ENCODE measurements at places on chromosomes 2 and 18.

DNA sequence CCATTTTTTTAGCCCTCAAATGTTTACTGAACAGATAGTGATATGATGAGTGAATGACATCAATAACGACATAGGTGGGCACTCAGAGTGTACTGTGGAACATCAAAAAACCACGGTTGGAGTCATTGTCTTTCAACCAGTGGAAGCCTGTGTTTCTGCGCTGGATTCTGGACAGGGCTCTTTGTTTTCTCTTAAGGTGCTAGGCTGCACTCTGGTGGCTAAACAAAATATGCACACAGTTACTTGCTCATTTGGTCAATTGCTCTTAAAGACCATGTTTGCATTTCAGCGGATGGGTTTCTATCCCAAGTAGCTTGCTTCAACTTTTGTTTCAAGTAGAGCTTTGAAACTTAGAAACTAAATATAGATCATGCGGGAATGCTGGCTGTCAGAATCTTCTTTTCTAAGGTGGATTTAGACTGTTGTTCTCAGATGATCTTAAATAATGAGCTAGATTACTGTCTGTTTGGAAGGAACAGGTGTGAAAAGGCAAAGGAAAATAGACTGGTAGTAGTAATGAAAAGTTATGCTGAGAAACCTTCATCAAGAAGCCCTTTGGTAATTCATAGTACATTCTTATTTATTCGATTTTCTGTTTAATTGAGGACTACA is 48.5 kb upstream of the LYPD6B start:
- DNase-seq = no peak

DNA sequence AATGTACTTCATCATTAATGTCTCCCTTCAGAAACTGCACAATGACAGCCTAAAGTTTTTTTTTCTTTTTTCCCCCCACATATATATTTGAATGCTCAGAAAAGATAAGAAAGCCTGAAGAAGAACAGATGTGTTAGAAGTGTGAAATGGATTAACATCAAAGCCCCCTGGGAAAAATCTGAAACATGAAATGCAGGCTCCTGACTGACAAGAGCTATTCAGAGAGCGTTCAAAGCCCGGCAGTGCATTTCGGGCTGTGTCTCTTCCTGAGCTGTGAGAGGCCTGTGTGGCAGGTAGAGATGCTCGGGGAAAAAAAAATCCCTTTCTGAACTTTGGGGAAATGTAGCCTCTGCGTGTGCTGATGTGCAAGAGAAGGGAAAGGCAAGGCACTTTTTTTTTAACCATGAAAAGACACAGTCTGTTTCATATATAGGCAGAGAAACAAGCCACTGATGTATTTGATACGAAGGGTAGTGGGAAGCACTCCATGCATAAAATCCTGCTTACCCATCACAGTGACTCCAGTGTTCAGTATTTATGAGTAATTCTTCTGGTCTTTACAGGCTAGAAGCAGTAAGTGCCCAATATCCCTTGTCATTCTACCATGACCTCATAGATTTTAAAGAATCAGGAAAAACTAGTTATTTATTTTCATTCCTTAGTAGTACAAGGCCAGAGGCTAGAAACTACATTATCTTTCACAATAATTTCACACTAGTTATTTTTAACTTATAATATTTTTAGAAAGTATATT is 1574.2 kb upstream of the PIK3C3 start:
- DNase-seq = no peak

DNA sequence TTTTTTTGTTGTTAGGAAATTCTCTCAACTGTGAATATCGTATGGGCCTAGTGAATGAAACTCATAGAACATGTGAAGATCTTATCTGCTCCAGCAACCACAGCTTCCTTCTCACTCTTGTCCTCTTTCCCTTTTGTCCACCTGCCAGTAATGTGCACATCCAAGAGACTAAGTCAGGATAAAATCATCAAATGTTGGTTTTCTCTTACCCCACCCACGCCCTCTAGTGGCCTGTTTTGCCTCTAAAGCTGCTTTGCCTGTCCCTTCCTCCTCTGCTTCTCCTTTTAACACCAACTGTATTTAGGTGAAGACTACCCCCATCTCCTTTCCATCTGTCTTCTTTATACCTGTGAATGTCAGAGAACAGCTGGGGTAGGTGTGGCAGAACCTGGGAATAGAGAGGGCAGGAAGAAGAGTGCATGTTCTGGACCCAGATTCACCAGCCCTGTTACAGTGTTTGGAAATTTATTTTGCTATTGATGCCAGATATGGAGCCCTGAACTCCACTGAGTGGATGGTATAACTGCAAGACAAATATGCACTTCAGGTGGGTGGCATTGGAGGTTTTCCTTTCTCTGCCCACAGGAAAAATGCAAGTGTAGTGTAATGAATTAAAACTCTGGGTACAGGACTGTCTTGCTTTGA is 8.4 kb upstream of the MGAT5 start:
- peak; percentile 76 for DNase-seq

DNA sequence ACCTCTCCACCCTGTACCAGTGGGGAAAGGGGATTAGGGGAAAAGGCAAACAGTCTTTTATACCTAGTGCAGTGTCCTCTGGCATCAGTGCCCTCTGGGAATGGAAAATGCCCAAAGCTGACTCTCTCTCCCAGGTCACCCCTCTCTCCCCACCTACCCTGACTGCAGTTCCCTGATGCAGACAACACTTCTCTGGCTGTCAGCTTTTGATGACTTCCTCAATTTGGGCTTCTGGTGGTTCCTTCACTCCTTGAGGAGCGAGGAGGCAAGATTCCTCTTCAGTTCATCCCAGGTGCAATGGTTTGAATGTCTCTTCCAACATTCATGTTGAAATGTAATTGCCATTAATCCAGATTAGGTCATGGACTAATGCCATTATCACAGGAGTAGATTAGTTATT is 19.7 kb upstream of the PPM1B start:
- DNase-seq = no peak

DNA sequence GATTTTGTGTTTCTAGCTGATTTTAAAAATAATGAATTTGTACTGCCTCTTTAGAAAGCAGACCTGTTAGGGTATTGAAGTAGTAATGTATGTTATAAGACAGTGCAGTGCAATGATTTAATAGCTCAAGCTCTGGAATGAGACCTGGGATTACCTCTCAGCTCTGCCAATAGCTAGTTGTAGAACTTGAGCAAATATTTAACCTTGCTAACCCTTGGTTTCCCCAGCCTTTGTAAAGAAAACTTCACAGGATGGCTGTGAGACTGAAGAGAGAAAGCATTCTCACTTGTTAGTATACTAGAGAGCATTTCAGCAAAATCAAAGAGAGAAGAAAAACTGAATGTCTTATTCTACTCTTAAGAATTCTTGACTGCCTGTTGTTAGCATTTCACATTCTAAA is 293.9 kb downstream of the KIAA1328 start:
- no peak for DNase-seq

DNA sequence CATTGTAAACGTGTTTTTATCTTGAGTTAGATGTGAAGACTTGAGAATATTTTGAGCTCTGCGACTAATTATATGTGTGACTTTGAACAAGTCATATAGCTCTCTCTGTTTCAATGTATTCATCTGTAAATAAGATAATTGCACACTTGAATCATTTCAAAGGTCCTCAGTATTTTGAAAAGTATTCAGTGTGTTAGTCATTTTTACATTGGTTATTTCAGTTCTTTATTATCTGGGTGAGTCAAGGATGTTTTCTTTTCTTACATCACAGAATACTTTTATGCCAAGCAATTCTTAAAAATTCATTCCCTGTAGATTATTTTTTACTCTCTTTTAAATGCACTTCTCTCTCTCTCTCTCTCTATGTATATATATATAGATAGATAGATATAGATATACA is 1098.0 kb upstream of the ZEB2 start:
- DNase-seq = no peak

DNA sequence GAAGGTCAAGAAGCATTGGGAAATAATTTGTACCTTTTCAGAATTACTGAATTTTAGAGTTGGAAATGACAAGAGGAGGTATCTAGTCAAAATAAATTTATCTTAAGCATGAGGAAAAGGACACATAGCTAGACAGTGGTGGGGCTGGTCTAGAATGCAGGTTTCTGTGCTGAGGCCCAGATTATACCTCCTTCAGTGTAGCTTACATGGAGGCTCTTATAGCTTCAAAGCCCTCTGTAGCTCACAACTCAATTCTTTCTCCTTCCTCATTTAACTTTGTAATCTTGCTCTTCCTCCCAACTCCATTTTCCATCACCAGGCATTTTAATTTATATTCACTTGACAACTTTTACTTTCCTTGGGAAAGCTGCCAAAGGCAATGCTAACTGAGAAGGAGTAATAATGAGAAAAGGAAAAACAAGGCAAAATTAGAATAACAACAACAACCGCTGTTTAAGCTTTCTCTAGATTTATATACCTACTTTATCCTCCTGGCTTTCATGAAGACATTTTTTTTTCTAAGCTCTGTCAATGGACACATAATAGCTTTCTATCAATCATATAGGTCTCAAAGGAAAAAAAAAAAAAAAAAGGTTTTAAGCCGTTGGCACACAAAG is 58.5 kb downstream of the CLHC1 start:
- no peak for DNase-seq
